ENCODE measurements at places on chromosomes 11 and 22.

DNA sequence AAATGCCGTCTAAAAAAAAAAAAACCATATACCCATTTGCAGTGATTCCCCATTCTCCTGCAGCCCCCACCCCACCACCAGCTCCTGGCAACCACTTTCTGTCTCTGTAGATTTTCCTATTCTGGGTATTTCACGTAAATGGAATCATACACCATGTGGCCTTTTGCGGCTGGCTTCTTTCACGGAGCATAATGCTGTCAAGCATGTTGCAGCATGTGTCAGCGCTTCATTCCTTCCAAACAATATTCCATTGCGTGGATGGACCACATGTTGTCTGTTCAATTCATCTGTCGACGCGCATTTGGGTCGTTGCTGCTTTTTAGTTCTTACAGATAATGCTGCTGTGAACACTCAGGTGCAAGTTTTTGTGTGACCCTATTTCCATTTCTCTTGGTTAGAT, 14.8 kb upstream of the EMID1 start:
- no peak for DNase-seq

GRCh38 chr11:19077965-19078364, 17.4 kb upstream of the MRGPRX2 start:
- DNase-seq: no peak

DNA sequence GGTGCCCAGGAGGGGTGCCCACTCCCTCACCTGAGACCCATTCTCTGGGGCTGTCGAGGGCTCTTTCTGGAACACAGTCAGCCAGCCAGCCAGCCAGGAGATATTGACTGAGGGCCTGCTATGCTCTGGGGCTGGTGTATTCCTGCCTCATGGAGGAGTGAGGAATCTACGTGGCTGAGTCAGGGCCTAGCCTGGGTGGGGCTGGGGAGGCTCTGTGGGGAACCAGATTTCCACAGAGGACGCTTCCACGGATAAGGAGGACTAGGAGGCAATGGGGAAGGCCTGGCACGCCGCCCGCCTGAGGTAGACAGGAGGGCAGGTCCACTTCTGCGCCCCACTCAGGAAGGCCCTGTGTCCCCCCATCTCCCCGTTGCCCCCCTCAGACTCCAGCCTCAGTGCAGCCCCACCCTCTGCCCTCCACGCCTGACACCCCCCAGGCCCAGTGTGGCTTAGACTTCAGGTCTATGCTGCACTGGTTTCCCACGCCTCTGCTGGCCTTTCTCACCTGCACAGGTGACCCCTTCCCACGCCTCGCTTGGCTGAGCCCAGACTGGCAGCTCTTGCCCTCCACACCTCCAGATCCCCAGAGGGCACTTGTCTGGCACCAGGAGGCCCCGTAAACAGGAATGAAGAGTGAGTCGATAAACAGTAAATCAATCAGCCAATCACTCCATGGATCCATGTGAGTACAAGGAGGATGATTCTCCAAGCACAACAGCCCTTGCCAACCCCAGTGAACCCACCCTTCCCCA, 37.5 kb downstream of the MACROD1 start:
- DNase-seq: no peak

- DNase-seq: no peak
These were observed 23.7 kb upstream of the MYO18B start for GRCh38 chr22:25718135-25718840.

DNA sequence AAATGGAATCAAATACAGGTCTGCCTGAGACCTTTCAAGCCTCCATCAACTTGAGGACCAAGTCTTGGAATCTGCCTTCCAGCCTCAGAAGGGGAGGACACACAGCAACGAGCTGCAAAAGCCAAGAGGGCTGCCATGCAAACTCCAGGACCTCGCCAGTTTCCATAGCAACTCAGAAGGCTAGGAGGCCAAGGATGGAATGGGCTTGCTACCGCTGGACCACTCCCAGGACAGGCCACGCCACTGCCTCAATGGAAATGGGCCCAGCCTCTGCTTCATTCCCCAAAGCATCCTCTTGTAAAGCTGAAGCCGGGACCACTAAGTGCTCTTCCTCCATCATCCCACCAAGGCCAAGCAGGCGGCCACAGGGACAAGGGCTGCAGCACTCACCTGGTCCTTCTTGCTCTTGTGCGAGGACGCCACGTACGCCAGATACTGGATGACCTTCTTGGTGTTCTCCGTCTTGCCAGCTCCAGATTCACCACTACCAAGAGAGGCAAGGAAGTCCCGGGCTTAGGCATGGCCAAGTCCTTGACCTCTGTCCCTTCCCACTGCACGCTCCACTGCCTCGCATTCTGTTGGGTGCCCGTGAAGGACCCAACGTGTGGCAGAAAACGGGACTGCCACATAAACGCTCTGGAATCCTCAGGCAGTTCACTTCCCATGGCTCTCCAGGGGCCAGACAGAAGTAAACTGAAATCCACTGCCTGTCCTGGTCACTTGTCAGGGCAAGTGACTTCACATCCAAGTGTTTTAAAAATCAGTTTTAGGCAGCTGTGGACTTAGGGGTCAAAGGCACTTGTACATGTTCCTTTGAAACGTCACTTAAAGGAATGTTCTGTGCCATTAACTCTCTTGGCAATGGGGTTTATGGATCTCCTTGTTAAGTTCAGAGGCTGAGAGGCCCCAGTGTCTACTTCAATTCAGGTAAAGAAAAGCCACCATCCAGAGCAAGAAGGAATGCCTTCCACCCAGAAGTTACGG, 61.3 kb downstream of the MYH9 start:
- no peak for DNase-seq

GRCh38 chr11:71458146-71459070, 5.4 kb downstream of the NADSYN1 start:
- no peak for DNase-seq

DNA sequence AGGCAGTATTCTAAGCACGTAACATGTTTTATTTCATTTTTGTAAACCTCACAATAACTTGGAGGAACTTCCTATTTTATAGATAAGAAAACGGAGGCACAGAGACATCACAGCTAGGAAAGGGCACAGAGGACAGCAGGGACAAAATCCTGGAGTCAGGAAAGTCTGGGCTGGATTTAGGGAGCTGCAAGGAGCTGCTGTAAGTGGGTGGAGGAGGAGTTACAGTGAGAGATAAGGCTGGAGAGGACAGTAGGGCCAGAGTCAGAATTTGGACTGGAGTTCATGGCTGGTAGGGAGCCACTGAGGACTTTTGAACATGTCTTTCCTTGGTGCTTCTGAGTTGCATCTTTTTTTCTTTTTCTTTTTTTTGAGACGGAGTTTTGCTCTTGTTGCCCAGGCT, 32.2 kb upstream of the PTPRJ start:
- DNase-seq: no peak

- DNase-seq: no peak
These were observed 342.6 kb upstream of the CCDC90B start for GRCh38 chr11:83628622-83629355.

DNA sequence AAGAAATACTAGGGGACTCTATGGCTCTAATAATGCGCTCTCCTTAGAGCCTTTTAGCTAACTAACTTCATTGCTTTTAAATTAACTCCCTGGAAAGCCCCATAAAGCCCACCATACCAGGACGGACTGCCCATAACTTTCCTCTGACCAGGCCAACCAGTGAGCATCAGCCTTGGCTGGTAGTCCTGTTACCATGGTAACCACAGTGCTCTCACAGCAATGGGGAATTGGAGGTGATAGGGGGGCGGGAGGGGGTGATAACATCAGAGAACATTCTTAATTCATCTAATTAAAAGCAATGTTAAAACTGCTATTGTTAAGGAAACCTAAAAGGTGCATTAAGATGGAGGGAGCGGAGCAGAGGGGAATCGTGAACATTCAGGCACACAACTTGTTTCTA, 27.2 kb upstream of the CHRM4 start:
- DNase-seq: no peak

DNA sequence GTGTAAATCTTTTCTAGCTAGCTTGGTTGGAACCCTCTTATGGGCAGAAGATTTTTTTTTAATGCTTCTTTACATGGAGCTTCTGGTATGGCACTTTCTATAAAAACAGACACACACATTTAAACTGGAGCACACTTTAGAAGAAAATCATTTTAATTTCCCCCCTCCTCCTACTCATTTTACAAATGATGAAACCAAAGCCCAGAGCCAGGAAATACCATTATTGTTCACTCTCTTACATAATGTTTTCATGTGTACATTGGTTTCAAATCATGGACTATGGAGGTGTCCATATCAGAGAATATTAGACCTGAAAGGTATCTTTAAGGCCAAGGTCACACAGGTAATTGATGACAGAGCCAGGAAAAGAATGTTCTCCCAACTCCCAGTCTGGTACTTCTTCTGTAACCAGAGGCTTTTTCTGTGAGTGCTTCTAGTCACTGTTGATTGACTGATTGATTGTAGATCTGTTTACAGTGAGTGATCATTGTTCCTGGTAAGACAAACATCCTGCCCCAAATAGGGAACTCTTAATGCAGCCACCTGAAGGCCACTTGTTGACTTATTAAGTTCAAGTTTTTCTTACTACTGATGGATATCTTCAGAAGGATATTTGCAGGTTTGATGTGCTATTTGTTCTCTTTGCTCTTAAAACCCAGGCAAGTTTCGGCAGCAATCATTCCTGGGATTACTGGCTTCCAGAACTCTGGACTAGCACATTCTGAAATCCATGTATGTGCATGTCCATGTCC, 26.8 kb upstream of the ME3 start:
- no peak for DNase-seq

DNA sequence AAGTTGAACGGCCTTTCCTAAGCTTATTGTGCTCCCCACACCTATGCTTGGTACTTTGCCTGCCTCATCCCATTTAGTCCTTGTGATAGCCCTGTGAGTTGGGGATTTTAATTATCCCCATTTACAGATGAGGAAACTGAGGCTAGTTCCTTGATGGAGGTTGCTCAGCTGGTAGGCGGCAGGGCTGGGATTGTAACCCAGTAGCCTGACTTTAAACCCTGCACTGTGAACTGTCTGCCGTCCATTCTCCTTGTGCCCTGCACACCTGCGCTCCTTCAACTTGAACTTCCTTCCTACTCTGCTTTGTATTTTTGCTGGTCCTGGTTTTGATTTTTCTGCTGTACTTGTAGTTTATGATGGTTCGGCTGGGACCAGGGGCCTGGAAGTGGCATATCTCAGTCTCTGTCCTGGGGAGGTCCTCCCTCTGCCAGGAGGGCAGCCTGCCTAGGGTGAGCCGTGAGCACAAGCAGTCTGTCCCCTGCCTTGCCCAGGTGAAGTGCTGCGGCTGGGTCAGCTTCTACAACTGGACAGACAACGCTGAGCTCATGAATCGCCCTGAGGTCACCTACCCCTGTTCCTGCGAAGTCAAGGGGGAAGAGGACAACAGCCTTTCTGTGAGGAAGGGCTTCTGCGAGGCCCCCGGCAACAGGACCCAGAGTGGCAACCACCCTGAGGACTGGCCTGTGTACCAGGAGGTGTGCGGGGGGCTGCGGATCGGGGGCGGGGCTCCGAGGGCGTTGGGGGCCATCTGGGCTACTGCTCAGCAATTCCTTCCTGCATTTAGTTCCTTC, 52.4 kb downstream of the CD82 start:
- DNase-seq: no peak
